Stimulated activated CD8-positive, alpha-beta memory T cell treated with anti-CD3 and anti-CD28 coated beads, Interleukin-15, amount 100 ng/mL, for 24 hours (primary cell): ENCODE measurements at places on chromosomes 1 and 21.

DNA sequence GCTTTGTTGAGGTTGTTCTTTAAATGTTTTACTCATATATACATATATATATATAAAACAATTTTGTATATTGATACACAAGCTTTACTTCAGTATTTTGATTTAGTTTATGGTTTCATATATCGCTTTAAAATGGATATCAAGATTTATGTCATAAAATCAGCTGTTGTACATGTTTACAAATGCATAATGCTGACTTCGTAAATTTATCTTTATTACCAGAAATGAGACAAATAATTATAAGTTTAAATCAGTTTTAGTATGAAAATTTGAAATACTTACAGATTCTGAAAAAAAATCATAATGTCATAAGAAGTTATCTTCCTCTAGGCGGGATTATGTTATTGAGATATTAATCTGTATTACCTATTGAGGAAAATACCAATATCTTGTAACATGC lies 6.9 kb downstream of the STXBP3 start:
- DNase-seq, result no peak

GRCh38 chr1:158607296-158607695 lies 2.2 kb downstream of the OR10Z1 start:
- no peak for DNase-seq

DNA sequence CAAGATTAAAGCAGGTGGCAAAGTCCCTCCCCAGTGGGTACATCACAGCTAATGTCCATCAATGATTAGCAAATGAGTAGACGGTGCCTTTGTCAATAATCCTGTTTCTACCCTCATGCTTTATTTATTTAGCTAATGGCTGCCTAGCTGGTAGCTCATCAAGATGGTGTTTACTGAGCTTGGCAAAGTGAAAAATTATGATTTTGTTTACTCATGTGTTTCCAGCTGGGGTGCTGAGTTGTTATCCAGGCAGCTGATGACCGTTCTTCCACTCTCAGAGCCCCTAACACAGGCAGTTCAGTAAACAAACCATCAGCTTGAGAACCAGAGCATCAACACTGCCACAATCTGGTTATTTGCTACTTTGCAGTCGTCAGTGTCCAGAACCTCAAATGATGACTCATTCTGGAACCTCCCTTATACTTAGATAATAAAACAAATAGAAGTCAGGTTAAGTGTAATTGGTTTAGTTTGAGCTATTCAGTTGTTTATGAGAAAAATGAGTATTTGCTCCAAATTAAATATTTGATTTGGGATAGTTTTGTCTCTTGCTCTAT lies 163.9 kb downstream of the ST6GALNAC5 start:
- no peak for DNase-seq

DNA sequence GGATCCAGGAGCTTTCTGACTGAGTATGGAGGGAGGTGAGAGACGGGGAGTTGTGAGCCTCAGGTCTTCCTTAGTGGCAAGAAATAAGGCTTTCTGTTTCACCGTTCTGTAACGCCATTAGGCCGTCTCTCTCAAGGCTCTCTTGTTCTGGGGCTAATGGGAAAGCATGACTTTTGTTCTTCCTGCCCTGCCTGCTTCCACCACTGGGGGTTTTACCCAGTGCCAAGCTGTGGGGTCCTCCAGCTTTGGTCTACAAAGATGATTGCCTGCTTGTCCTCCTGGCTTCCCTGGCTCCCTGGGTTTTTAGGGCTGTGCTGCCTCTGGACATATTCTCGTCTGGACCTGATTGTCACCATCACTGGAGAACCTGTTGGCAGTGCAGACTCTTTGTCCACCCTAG lies 74.8 kb upstream of the TINAGL1 start:
- DNase-seq, result no peak

- no peak for DNase-seq
Measured at GRCh38 chr21:44568667-44569556, 4.6 kb upstream of the KRTAP10-4 start.

DNA sequence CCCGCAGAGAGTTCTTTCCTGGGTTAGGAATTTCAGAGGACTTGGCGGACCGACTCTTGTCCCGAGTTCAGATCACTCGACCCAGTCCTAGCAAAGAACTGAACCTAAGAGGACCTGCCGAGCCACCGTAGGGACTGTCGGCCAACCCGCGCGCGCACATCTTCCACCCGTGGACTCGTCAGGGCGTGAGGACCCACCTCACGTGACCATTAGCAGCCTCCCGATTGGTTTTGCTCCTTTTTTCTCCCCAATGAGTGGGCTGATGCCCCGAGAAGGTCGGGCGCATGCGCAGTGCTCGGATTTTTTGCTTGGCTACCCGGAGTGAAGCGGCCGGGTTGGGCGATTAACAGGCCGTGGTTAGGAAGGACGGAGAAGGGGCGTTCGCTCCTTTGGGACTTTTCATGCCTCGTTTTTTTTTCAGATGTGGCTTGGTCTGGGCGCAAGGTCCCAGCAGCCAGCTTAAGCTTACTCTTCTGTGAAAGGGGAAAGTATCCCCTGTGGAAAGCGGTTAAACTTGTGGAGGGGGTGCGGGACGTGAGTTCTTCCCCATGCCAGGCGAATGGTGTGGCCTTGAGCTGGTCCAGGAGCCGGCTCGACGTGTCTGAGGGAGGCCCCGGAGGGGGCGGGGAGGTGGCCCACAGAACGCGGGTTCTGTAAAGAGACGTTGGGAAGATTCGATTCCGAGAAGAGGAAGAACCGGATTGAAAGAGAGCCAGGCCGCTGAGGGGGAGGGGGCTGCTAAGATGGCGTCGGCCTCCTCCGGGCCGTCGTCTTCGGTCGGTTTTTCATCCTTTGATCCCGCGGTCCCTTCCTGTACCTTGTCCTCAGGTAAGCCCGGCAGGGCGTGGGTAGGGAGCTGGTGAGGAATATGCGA lies at the start of gene PIP5K1A:
TSS of gene PIP5K1A (plus strand) at position 299 of the 874 bp plus-strand sequence. CDS start at position 744, 445 bp downstream.
- DNase-seq, result peak; percentile 99

GRCh38 chr1:214071469-214071868 lies 83.7 kb downstream of the PROX1 start:
- DNase-seq, result no peak

DNA sequence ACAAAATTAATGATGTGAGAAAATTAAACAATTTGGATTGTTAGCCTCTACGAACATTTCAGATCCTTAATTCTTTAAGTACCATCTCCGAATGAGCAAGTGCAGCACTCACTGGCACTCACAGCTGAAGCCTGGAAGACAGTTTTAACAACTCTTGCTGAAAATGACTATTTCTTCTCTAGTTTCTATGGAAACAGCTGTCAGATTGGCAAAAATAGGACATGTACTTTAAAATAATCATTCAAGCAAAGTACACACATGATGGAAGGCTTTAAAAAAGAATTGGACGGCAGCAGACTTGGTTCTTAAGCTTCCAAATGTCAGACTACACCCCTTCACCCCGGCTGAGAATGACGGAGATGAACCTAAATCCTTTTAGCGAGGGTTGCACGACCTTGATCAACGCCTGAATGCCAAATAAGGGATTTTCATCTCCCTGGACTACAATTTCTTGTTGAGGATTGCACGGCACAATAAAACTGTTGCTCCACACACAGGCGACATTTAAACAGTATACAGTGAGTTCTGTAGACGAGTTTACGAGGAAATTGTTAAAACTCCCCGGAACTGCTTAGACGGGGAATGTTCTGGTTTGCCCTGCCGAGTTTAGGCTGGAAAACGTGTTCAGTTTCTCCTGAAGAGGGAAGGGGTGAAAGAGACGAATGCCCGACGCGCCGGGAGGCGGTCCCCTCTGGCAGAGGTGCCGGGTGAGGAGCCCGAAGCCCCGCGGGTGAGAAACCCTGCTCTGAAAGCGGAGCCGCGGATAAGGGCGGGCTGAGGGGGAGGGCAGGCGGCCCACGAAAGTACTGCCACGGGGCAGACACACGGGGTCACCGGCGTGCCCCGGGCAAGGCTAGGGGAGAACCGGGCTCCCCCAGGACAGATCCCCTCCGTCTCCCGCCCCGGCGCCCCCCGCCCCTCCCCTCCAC lies 671 bp downstream of the OMA1 start:
- DNase-seq, result peak; percentile 43

DNA sequence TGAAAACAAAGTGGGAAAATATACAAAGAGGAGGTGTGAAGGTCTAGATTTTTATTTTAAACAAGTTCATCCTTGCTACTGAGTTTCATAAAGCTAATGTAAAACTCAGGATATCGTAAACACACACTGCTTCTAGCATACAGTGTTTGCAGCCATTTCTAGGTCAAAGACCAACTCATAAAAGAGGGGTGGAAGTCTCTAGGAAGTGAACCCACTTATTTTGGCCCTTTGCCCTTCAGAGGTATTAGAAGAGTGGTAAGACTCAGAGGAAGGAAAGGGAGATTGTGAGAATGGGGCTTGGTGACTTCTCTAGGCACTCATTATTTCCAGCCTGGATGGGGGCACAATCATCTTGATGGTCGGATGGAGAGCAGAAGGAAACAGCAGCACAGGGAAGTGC lies 91.2 kb downstream of the TNFSF18 start:
- no peak for DNase-seq

- no peak for DNase-seq
Measured at GRCh38 chr21:42592156-42592820, 61.1 kb upstream of the PDE9A start.

GRCh38 chr1:240663169-240663879 lies 51.4 kb upstream of the GREM2 start:
- no peak for DNase-seq

DNA sequence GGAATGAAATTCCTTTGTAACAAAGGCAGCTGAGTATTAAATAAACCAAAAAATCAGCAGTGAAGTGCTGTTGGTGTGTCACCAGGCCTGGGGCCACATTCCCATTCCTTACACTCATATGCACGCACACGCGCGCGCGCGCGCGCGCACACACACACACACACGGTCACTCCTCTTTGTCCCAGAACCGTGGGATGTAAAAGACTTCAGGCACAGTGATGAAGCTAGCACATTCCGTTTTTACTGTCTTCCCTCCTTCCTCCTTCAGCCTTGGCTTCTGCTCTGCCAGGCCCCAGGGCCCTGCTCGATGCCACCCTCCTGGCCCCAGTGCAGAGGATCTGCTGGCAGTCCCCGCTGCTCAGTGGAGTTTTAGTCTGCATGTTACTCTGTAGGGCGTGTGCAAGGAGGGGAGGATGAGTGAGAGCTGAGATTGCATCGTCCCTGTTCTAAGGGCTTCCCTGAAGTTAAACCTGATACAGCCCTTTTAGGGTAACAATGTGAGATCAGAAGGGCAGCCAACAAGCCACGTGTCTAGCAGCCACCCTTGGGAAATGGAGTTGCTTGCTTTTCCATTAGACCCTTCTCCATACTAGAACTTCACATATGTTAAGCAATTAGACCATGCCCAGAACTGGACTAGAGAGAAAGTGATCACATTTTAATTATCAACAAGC lies 71.7 kb upstream of the WDR26 start:
- DNase-seq, result no peak

GRCh38 chr1:180643693-180644092 lies 11.9 kb downstream of the XPR1 start:
- DNase-seq, result no peak

DNA sequence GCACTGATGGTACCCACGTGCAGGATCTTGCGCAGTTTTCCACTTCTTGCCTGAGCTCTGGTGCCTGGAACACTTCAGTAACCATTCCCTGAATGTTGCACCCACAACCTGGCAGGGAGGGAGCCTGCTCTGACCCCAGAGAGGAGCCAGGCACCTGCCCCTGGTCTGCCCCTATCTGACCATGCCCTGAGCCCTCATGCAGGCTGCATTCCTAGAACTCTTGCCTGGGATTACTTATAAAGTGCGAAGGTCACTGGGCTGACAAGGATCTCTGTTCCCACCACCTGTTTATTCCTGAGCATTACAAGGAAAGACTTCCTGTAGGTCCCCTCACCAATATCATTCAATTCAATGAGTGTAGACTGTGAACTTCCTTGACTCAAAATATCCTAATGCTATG lies 191.9 kb upstream of the FMN2 start:
- DNase-seq, result no peak

DNA sequence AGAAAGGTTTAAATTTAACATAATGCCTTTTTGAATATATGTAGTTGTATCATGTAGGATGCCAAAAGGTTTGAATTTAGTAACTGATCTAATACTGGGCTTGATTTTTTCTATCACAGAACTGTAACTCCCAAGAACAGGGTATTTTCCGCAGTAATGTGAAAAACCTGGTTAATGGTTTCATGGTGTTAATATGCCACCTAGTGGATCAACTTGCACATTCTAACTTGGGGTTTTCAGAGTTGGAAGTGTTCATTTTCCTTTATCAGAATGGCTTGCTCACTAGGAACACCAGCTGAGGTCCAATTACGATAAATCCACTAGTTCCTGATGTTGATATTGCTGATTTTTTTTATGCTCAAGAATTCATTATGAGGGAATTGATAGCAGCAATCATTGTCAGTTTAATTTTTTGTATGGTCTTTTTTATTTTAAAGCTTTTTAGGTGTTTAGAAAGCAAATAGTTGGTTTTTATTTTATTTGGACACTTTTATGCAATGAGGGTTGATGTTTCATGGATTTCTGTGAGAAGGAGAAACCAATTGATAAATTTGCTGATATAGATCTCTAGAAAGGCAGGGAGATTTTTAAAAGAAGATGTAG lies 157.2 kb downstream of the PLA2G4A start:
- no peak for DNase-seq

DNA sequence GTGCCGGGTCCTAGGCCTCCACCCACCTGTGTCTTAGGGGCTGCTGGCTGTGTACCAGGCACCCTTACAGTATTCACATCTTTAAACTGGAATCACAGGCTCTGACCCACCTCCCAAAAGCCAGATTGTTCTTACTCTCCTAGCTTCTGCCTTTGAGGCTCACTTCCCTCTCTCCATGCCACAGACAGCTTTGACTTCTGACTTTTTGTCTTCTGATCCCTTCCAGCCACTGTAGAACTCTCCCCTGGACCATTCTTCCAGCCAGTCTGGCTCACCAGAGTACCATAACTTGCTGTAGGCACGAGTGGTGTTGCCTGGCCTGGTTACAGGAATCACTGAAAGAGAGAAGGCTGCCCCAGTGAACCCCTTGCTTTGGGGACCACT lies 58.1 kb upstream of the STUM start:
- no peak for DNase-seq

GRCh38 chr1:2983319-2983705 lies 38.0 kb upstream of the ACTRT2 start:
- DNase-seq, result no peak

DNA sequence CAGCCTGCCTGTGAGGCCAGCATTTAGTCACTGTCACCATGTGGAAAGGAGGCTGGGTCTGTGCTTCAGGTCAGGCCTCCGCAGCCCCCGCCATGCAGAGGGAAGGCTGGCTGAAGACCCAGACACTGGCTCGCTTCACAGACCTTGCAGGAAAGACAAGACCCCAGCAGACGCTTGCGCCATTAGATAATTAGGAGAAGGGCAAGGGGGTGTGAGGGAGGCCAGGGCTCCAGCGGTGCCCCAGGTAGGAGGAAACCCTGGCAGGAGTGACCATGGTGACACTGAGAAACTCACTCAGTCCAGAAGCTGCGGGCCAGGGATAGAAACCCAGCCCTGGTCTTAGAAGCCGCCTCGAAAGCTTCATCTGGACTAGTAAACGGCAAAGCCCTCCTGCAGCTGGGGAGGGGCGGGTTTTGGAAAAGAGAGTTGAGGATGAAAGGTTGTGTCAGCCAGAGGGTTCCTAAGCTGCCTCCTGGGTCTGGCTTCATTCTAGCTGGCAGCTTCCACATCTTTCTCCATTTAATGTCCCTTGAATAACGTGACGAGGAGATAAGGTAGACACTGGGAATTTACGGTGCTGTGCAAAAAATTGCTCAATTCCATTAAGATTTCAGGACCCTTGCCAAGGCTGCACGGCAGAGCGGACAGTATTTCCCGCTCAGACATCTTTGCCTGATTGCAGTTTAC lies 294.1 kb upstream of the VAMP3 start:
- DNase-seq, result no peak

GRCh38 chr1:69595486-69595885 lies 27.8 kb downstream of the LRRC7 start:
- DNase-seq, result no peak

GRCh38 chr1:50488356-50488755 lies 65.1 kb upstream of the DMRTA2 start:
- DNase-seq, result no peak
